ENCODE measurements at places on chromosomes 11 and 22.

GRCh38 chr11:57301711-57302423 lies 22.9 kb downstream of the TNKS1BP1 start:
- no peak for DNase-seq

- no peak for DNase-seq
Observed at GRCh38 chr22:17235149-17235655, 16.0 kb upstream of the ADA2 start.

DNA sequence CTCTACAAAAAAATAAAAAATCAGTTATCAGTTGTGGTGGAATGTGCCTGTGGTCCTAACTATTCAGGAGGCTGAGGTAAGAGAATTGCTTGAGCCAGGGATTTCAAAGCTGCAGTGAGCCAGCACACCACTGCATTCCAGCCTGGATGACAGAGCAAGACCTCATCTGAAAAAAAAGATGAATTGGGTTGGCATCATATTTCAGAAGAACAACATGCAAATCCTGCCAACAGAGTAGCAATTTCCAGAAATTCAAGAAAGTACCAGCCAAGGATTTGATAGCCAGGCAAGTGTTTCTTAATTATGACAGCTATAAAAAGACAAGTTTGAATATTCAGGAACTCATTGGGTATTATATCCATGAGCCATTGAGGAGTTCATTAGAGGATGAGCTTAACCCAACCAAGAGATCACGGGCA lies 75.2 kb downstream of the USP47 start:
- DNase-seq, result no peak

DNA sequence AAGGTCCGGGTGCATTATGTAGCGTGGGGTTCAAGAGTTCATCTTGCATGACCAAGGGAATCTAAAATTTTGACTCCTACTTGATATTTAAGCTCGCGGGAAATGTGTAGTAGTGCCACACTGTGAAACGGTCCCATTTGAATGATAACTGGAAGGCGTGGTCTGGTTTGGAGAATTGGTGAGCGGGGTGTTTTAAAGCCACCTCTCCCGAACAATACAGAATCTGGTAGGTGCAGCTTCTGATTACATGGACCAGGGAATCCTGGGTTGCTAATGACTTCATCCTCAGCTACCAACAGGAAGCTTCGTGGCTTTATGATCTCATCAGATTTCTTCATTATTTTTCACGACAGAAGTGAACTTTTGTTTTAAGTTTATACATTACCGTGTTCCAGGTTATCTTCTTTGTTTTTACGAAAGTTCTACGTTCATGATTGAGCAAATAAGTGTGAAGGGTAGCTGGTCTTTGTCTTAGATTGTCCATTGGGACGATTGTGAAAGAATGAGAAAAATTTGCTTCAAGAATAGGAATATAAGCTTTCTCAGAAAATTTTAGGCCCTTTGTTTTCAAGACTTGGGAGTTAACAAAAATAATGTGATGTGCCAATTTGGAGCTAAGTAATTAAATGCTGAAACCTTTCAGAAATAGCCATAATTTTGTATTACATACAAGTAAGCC lies 1.7 kb downstream of the QSER1 start:
- DNase-seq, result no peak

- no peak for DNase-seq
Observed at GRCh38 chr11:58845386-58845785, 882 bp upstream of the GLYATL2 start.

DNA sequence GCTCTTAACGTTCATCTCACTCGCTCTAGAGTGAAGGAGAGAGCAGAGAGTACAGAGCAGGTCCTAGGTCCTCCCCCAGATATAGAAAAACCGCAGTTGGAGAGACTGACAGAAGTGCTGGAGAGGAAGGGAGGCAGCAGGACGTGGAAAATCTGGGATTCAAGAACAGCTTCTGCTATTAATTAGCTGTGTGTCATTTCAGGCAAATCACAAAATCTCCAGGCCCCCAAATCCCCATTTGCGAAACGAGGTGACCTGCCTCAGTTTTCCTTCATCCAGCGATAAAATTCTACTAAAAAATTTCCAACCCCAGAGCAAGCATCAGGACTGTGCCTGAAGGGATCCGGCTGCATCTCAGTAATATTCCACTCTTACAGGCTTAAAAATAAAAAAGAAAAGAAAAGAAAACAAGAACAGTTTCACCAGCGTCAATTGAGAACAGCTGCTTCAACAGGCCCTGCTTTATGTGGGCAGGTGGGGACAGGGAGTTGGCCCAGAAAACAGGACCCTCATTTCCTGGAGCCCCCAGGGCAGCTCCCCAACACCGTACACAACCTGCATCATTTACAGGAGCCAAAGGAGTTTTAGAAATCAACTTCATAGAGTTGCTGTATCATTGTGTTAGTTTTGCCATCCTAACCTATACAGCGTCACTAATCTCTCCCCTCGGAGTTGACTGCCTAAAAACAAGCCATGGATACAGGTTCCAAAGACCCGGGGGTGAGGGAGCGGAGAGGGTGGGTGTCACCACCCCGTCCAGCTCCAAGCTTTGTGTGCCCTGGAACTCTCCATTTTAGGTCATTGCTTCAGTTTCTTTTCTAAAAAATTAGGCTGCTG lies 2.3 kb upstream of the MALAT1 start:
- DNase-seq, result no peak

DNA sequence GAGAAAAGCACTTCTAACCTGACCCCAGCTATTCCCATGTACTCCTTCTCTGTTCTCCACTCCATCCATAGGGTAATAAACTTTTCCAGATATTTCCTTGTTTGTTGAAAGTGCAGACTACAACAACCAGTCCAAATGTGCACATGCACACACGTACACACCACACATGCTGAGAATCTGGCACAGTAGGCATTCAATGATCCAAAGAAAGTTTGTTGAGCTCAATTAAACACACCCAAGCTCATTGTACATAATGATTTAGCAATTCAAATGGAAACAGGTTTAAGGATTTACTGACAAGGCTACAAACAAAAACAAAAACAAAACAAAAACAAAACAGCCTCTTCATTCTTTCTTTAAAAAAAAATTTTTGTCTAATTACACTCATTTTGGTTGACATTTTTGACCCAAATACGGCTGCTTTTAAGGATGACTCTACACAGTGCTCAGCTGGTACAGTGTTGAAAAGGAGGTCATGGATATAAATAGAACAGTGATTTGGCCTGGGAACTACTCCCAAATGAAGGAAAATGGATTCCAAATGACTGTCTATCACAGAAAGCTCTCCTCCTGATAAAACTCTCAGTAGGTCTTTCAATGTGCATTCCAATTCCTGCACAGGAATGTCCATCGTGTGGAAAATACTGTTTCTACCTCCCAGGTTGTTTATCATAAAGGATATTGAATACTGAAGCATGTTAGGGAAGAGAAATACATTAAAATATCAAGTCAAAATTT lies 232.2 kb downstream of the GUCY1A2 start:
- no peak for DNase-seq

DNA sequence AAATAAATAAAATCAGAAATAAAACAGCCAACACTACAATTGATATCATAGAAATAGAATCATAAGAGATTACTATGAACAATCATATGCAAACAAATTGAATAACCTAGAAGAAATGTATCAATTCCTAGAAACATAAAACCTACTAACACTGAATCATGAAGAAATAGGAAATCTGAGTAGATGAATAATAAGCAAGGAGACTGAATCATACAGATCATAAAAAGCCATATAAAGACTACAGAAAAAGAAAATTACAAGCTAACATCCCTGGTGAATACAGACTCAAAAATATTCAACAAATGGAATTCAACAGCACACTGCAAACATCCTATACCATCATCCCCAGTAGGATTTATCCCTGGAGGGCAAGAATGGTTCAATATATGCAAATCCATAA lies 135.6 kb downstream of the SBF2 start:
- no peak for DNase-seq

- DNase-seq, result no peak
Observed at GRCh38 chr11:90818196-90818745, 595.4 kb upstream of the CHORDC1 start.

GRCh38 chr11:114105611-114106010 lies 46.1 kb downstream of the ZBTB16 start:
- no peak for DNase-seq

DNA sequence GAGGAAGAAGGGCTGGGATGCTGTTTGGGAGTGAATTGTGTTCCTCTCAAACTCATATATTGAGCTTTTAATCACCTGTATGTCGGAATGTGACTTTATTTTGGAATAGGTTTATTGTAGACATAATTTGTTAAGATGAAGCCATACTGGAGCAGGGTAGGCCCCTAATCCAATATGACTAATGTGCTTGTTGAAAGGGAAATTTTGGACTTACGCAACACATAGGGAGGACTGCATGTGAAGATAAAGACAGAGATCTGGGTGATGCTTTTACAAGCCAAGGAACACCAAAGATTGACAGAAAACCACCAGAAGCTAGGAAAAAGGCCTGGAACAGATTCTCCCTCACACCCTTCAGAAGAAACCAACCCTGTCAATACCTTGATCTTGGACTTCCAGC lies 43.2 kb upstream of the OVCH2 start:
- DNase-seq, result no peak

DNA sequence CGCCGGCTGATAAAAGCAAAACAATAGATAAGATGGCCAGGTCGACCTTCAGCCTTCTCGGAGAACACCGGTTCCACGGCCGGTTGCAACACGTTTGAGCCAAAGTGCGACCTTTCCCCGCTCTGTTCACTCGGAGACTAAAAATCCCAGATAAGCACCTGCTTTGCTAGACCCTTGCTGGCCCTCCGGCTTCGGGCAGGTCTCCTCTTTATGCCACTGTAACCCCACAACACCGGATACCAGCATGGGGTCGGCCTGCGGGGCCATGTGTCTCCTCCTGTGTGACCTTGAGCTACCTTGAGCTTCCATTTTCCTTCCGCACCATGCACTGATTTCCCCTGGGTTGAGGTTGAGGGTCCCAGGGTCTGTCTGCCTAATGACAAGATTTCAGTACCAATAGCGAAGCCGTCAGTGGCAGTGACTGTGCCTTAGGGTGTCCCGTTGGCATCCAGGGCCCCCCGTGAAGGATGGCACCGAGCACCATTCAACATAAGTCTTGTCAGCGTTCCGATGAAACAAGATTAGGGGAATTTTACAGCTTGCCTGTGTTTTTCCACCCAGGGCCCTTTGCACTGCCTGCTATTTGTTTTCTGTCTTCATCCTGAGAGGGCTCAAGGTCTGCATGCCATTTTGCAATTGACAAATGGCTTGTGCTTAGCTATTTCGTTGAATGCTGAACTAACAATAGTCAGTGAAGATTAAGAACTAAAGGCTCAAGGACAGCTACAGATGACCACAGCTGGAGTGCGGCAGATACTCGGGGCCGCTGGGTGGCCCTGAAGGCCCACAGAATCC lies 118.6 kb downstream of the KCNQ1 start:
- DNase-seq, result no peak

GRCh38 chr11:73394416-73395296 lies 18.5 kb downstream of the RELT start:
- DNase-seq, result no peak

DNA sequence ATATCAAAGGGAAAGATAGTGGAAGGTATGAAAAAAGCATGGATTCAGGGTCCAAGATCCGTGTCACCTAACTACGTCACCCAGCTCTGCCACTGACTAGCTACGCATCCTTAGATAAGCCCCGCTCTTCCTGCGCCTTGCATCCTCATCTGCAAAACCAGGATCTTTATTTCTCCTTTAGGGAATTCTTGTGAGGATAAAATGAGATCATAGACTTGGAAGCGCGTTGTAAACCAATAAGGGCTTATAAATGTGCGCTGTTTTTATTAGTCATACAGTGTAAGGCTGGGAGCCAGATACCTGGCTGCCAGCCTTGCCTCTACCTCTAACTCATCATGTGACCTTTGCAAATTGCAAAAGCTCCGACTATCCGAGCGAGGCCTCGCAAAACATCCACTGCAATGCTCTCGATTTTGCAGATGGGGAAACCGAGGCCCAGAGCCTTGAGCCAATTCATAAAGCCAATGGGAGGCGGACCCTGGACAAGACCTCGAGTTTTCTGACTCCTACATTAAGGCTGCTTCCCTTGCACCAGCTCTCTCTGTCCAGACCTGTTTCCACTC lies 753 bp downstream of the PRPF19 start:
- no peak for DNase-seq

- DNase-seq, result no peak
Observed at GRCh38 chr22:42419243-42419881, 12.8 kb downstream of the NFAM1 start.

- no peak for DNase-seq
Observed at GRCh38 chr22:33883561-33883960, 36.7 kb downstream of the LARGE1 start.

DNA sequence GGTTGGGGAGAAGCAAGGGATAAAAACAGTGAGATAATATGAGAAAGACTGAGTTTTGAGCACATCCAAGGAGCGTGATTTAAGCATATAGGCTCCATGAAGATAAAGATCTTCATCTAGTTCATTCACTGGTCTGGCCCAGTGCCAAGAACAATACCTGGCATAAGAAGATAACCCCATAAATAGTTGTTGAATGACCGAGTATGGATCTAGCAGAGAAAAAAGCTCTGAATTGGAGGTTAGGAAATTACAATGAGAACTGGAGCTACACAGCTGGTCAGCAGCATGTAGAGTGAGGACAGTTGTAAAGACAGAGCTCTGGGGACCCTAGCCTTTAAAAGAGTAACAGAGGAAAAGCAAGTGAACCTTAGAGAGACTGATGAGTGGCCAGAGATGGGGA lies 33.0 kb upstream of the PAK1 start:
- no peak for DNase-seq

GRCh38 chr11:15901054-15901453 lies 455.3 kb downstream of the SOX6 start:
- no peak for DNase-seq

GRCh38 chr22:48887394-48888332 lies 940.0 kb downstream of the BRD1 start:
- no peak for DNase-seq

DNA sequence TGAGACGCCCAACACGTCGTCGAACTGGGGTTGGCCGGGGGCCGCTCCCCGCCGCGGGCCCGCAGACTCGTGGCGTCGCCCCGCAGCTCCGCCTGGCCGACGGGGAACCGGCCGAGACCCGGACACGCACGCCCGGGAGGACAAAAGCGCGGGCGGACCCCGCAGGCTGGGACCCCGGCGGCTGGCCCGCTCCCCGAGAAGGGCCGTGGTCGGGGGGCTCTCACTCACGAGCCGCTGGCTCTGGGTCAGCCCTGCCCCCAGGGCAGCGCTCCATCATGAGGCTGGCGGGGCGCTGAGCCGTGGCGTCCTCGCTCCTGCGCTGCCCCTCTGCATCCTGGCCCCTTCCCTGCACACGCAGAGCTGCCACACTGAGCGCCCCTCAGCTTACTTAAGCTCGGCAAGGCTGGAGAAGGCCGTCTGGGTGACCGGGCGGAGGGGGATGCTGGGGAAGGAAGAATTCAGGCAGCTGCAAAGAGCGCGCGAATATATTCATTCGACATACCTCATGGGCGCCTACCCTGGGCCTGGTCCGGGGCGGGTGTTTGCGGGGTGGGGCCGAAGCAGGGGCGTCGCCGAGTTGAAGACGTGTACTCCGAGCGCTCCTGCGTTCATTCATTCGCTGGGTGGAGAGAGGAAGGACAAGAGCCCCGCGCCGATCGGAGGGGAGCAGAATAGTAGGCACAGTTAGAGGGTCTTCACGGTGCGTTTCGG lies 579 bp upstream of the CYB5R2 start:
- no peak for DNase-seq
